Kasumi-1 (cell line): ENCODE measurements at places on chromosomes 7 and 10.

DNA sequence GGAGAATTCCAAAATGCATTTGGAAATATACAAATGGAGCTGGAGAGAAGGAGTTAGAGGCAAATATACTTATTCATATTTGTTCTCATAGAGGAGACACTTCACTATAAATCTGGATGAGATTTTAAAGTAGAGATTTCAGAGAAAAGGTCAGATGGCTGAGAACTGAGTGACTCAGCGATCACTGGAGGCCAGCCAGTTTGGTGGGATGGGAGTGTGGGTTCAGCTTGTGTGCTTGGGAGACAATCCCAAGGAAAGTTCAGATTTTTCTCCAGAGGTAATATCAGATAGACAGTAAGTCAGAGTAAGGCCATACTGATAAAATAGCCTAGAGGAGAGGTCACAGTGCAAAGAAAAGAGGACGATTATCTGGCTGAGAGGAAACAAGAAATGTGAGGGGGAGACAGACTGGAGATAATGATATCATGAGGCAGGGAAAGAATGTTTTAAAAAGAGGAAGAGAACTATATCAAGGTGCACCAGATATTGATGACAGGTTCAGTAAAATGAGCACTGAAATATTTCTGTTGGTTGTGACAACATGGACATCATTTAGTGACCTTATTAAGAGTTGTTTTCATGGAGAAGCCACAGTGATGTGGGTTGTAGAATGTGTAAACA lies 67.0 kb downstream of the MDFIC start:
- no peak for DNase-seq

DNA sequence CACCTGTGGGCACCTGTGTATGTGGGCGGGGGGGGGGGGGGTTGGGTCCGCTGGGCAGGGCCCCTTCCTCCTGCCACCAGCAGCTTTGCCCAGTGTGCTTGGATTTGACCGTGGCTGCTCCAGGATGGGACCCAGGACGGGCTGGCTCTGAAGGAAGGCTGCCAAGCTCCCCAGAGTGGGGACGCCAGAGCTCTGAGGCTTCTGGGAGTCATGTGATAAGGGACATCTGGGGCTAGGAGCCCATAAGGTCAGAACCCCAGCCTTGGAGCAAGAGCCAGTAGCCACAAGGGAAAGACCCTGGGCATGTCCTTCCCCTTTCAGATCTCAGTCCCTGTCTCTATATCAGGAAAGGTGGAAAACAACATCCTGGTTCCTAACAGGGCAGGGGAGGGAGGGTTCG lies 21.8 kb upstream of the AMZ1 start:
- DNase-seq: no peak

- no peak for DNase-seq
Measured at GRCh38 chr7:73721377-73721817, 1.9 kb upstream of the STX1A start.

GRCh38 chr10:133457100-133457841 lies 3.5 kb downstream of the SCART1 start:
- DNase-seq: no peak

GRCh38 chr7:32390210-32390609 lies 100.0 kb downstream of the LSM5 start:
- no peak for DNase-seq

- no peak for DNase-seq
Measured at GRCh38 chr10:99672884-99673283, 13.6 kb downstream of the ENTPD7 start.

GRCh38 chr7:4806983-4807597 lies 31.7 kb downstream of the AP5Z1 start:
- no peak for DNase-seq

DNA sequence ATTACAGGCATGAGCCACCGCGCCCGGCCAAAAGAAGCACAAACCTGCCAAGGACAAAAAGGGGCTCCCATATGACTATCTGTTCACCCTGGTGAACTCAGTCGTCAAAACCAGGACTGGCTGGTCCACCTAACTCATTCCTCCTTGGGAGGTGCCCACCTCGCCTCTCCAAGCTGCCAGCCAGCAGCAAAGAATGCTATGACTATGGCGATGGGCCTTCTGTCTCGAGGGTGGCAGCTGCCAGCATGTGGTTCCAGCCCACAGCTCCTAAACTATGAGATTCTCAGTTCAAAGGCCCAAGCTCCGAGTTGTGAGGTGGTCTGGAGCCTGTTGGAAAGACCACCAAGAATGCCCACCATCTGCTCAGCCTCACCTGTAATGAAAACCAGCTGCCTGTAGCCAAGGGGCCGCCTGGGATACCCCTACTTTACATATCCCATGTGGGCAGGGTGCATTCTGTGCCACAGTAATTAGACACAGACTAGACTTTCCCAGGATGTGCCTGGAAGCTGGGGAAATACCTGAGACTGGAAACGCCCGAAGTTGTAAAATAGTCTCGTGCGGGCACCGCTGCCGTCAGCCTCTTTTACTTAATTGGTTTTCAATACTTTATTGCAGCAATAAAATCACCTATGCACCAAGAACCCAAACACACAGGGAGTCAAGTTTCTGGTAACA lies 71.1 kb downstream of the ZRANB1 start:
- DNase-seq: no peak

- DNase-seq: no peak
Measured at GRCh38 chr7:24619978-24620377, 46.7 kb downstream of the PALS2 start.

DNA sequence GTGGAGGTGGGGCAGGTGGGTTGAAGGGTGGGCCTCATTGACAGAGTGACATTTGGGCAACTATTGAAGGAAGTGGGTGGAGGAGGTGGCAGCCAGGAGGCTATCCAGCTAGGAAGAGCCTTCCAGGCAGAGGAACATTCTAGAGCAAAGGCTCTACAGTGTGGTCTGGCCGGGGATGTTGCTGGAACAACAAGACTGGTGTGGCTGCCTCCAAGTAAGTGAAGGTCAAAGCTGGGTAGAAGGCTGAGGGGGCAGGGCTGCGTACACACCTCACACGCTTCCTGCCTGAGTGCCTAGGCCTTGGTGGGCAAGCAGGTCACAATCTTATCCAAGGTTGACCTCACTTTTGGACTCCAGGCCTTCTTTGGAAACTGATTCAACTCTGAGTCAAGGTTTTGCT lies 6.6 kb downstream of the CPA1 start:
- DNase-seq: no peak

DNA sequence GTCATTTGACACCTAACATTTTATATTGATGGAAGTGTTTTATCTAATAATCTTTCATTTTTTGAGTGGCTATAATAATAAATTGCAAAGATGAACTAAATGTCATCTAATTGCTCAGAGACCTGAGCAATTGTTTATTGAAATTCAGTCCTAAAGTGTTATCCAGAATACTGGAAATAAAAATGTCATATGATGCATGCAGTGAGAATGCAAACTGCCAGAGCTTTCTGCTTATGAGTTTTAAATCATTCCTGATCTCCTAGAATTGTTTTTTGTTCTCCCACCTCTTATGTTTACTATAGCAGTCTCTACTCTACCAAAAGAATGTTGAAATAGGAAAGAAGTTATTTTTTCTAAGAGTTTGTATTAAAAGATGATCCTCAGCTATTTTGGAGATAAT lies 116.7 kb downstream of the FOXP2 start:
- DNase-seq: no peak

DNA sequence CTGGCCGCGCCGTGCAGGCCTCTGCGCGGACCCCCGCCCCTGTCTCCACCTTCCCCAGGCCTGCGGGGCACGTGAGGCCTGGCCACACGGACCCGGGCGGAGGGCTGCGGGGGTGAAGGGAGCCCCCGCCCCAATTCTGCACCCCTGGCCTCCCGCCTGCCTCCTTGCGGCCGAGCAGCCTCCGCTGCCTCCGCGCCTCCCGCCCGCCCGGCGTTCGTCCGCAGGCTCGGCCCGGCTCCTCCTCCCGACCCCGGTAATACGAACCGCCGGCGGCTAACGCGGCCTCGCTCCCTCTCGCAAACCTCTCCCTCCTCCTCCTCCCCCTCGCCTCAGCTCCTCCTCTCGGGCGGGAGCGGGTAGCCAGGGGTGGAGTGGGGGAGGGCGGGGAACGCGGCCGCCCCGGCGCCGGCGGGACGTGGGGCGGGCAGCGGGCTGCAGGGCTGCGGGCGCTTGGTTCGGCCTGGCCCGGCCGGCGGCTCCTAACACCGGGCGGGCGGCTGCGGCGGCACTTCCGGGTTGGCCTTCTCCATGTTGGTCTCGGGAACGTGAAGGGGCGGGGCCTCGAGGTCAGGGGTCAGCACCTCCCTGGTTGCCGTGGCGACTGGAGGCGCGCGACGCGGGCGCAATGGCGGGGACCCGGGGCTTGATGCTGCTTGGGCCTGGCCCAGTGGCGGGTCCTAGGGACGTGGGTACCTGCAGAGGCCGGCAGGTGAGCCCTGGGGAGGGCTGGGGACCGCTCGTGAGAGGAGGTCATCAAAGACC lies at the start of gene RAB11FIP2:
Gene RAB11FIP2 (minus strand): TSS at position 547 of the 762 bp plus-strand sequence. CDS start 778 bp downstream, outside the sequence.
- peak; percentile 88 for DNase-seq

- peak; percentile 55 for DNase-seq
Measured at GRCh38 chr7:155375337-155376277, 77.9 kb downstream of the INSIG1 start.

- no peak for DNase-seq
Measured at GRCh38 chr7:96962221-96962885, 43.0 kb upstream of the DLX6 start.

GRCh38 chr10:34681933-34682332 lies 133.2 kb downstream of the PARD3 start:
- no peak for DNase-seq

GRCh38 chr7:18505870-18506460 lies 10.4 kb downstream of the HDAC9 start:
- no peak for DNase-seq

- DNase-seq: no peak
Measured at GRCh38 chr7:3283130-3283704, 17.8 kb upstream of the SDK1 start.

GRCh38 chr7:131119381-131119780 lies 208.3 kb upstream of the MKLN1 start:
- no peak for DNase-seq

GRCh38 chr7:149287622-149288021 lies 25.6 kb downstream of the ZNF783 start:
- no peak for DNase-seq

GRCh38 chr7:6121141-6121540 lies 90.0 kb downstream of the ANKRD61 start:
- no peak for DNase-seq

GRCh38 chr10:122276611-122277208 lies 5.6 kb downstream of the BTBD16 start:
- DNase-seq: no peak

DNA sequence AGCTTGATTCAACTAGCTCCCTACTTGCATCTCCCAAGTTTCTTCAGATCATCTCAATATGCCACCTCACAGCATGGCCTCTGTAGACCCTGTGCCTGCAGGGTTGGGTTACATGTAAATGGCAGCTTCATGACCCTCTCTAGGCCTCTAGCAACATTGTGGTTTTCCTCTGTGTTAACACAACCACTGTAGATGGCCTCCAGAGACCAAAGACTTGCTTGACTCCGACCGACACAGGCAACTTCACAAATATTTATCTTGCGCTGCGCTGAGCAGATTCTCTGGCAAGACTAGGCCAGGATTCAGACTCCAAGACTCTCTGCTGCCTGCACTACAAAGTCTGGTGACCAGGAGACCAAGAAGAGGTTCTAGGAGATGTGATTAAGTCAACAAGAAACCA lies 75.9 kb downstream of the CNOT4 start:
- no peak for DNase-seq

DNA sequence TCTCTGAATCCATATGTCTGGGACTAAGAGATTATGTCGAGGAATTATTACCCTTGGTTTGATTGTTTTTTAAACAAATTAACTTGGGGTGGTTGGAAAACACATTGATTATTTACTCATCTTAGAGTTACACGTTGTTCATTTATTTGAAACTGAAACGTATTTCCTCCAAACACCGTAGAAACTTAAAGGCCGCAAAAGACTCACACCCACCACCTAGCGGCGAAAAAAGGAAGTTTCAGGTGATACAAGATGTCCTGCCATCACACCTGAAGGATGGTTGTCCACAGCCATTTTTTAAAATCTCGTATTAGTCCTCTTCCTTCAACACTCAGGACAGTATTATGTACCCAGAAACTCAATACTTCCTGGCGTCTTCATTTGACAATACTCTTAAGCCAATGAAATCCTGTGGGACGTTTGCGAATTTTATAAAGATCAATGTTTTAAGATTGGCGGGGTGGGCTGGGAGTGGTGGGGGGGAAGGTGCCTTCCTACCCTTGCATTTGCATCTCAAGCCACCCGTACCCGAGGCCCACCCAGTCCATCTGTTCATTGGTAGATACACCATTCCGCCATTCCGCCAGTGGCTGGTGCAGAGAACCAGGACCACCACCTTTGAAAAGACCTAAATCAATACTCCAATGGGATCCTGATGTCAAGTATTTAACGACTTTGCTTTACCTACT lies 1.4 kb upstream of the LCOR start:
- DNase-seq: peak; percentile 85

DNA sequence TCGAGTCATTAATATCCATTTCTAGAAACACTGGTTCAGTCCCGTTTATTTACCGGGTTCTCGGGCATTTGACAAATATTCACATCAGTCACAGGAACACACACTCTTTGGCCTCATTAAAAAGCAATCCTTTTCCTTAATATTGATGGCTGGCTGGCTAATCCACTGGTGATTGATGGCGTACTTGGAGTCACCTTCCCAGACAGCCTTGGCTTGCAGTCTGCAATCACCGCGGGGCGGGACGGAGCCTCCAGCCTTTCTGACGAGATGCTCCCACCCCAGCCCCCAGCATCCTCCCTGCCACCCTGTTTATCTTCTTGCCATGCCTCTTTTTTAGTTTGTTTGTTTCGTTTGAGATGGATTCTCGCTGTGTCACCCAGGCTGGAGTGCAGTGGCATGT lies 36.6 kb downstream of the SRRM3 start:
- no peak for DNase-seq

DNA sequence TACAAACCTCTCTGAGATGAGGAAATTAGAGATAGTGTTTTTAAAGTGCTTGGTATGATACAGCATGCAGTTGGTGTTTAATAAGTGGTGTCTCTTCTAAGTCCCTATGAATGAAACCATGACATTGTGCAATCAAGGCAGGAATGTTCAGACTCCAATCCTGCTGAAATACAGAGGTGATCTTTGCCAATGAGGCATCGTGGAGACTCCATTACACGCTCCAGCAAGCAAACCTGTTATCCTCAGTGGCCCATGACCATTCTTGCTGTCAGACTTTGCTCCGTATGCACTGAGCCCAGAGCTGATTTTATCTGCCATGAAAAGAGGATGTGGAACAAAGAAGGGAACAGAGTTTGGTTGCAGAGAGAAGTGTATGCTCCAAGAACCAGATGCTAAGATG lies 47.3 kb downstream of the CDHR3 start:
- no peak for DNase-seq
